Activated naive CD4-positive, alpha-beta T cell treated with anti-CD3 and anti-CD28 coated beads, Interleukin-2, amount 50 U/mL, for 72 hours (primary cell): ENCODE measurements at places on chromosomes 13 and 19. TPM values are rescaled to one million over a fixed set of nuclear protein-coding genes. Genes with fewer than 3 reads are reported as not detected.

Gene KCTD15
- total RNA-seq: 2.0 TPM

Gene C19orf85
- total RNA-seq: not detected

Gene CATSPERD
- total RNA-seq: not detected

Gene NTF4
- not detected for total RNA-seq

Gene KL
- total RNA-seq: 0.25 TPM

Gene VSIG10L
- 3.0 TPM for total RNA-seq
